ENCODE measurements at places on chromosomes 7 and 10. TPM values are rescaled to one million over a fixed set of nuclear protein-coding genes. Genes with fewer than 3 reads are reported as not detected.

TMEM196 gene
- total RNA-seq = not detected

NYAP1 gene
- total RNA-seq = 1.2 TPM

PROSER2 gene
- 31.5 TPM for total RNA-seq

CNTNAP2 gene
- not detected for total RNA-seq

DIP2C gene
- total RNA-seq = 8.2 TPM

NPC1L1 gene
- 0.06 TPM for total RNA-seq

GNAT3 gene
- not detected for total RNA-seq

CHN2 gene
- not detected for total RNA-seq

GLI3 gene
- total RNA-seq = 0.47 TPM

UCMA gene
- not detected for total RNA-seq

CPA2 gene
- total RNA-seq = 0.15 TPM

ALOX5 gene
- 0.38 TPM for total RNA-seq

All from A549 treated with RU486 at 1 μM for 4 hours (cell line).